ENCODE measurements at places on chromosomes 13 and 19.
A peak's percentile ranks its signal among the peaks of the same experiment; 100 is the strongest.

DNA sequence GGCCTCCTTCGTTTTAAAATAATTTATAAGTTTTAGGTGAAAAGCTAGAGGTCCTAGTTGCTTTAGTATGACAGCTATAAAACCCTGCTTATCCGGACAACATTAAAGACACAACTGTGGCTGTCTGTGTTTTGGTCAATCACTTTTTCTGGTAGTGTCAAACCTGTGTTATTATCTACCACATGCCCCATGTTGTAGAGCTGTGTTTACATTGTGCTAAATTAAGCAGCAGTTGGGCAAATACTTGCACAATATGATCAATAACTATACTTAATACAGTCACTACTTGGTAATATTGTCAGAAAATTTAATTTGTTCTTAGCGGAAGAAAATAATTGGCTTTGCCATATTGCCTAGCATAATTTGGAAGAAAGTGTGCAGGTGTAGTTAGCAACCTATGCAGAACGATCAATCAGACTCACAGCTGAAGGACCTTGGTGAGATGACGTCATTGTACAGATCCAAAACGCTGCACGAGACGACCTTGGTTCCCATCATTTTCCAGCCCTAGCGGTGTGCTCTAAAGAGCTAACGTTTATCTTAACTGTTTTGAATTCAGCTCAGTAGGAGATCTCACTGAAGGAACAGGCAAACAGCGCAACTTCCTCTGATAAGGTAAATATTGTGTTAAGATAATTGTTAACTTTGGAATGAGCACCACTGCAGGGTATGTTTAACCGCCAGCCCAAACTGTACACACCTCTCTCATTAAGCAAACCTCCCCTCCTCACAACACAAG, 476.6 kb downstream of the IRS2 start:
- DNase-seq = no peak

DNA sequence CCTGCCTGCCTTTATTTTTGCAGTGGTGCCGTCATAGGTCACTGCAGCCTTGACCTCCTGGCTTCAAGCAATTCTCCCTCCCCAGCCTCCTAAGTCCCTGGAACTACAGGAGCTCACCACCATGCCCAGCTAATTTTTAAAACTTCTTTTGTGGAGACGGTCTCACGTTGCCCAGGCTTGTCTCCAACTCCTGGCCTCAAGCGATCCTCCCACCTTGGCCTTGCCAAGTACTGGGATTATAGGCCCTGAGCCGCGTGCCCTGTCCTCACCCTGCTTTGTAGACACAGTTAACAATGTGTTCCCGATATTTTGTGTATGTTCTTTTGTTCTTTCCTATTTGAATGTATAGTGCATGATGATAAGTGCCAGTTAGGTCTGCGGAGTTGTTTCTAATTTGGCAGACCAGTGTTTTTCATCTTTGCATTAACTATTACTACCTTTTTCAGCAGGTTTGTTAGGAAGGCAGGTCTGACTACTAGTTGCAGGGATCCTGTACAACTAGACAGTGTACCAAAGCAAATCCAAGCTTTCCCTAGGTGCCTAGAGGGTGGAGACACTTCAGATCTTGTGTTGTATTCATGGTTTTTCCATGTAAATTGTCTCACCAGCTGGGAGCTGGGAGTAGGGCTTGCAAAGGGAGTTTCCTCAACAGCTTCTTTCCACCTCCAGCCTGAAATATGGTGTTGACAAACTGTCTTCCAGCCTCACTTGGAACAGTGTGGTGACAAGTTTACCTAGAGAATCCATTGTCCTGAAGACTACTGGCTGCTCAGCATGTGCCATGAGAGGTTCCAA, 9.5 kb upstream of the WTIP start:
- DNase-seq = no peak

- DNase-seq = no peak
These were observed 1.4 kb upstream of the SLC7A9 start for GRCh38 chr19:32870981-32871451.

- no peak for DNase-seq
These were observed 23.8 kb upstream of the SHKBP1 start for GRCh38 chr19:40552848-40553247.

GRCh38 chr13:73932091-73932490, 202.1 kb downstream of the KLF12 start:
- DNase-seq = no peak

DNA sequence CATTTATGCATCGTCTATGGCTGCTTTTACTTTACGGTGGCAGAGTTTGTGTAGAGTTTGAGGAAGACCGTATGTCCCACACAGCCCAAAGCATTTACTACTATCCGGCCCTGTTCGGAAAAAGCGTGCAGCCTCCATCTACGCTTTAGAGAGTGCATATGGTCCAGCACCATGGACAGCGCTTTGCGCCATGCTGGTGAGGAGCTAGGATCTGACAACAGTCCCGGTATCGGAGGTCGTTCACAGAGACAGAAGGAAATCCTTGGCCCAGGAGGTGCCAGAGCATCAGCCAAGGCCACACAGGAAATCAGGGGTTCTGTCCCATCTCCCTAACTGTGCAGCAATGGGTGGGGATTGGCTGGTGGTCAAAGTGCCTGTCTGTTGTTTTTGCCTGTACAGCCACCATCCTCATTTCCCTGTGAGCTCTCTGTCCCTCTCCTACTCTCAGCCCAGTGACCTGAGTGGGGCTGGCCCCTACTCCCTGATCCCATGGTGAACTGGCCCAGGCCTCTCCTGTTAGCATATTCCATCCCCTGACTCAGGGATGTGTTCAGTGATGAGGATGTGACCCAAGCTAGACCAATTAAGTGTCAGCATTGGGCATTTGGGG, 16.2 kb upstream of the PRODH2 start:
- peak; percentile 59 for DNase-seq

- DNase-seq = peak; percentile 45
These were observed 18.5 kb downstream of the CYP2A6 start for GRCh38 chr19:40831502-40832430.

GRCh38 chr13:105814219-105814901, 721.1 kb downstream of the EFNB2 start:
- DNase-seq = peak; percentile 12

DNA sequence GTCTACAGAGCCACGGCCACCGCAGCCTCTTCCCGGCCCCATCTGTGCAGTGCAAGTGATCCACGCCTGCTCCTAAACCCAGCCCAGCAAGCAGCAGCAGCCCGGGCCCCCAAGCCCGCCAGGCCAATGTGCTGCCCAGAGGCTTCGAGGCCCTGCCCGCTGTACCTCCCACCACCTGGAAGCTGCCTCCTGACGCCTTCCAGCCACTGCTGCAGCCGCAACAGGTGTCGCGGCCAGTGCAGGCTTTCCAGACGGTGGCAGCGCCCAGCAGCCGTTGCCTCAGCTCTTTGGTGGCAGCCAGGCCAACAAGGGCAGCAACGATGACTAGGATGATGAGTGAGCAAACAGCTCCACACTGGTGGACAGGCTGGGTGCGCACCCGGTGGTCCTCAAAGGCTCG, 50.2 kb upstream of the TPM4 start:
- no peak for DNase-seq

DNA sequence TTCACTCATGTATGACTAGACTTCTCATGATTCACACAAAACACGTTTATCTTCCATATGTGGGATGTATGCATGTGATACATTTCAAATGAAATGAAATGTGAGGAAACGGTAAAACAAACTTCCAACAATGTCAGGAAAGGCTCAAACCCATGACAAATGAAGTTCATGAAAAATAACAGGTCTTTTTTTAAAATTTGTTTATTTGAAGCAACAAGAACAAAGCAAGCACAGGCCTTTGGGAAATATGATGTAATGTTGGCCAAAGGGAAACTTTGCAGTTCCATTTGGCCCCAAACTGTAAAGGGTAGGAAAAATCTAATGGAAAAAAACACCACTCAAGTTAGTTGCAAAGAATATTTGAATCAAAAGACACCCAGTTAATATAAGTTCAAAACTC, 463.8 kb upstream of the ARGLU1 start:
- DNase-seq = no peak

GRCh38 chr19:56765137-56765536, 75.4 kb downstream of the PEG3 start:
- DNase-seq = no peak

- DNase-seq = no peak
These were observed 44.5 kb downstream of the VWA8 start for GRCh38 chr13:41916173-41916954.

DNA sequence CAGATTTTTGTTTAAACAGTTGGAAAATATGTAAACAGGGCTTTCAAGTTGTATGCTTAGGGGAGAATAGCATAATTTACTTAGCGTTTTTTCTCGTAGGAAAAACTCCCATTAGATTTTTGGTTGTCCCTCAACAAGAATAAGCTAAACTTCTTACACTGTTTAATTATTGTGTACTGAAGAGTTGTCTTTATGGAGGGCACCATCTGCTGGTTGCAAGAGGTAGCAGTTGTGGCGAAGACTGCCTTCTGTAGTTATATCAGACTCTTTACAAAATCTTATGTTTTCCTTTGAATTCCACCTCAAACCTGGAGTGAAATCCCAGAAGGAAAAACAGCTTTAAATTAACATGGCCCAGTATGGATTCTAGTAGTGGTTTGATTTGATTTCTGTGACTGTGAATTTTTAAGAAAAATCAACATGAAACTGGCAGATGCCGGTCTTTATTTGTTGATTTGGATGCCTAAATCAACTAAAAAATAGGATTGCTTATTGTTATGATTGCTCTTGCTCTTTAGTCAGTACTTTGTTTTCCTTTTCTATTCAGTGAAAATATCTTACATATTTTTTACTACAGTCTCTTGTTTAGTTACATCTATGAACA, 53.4 kb downstream of the PDS5B start:
- peak; percentile 80 for DNase-seq

- peak; percentile 51 for DNase-seq
These were observed 7.0 kb downstream of the TMEM221 start for GRCh38 chr19:17441241-17442021.

All from RKO (cell line).